ENCODE measurements at places on chromosomes 6 and 20.

- DNase-seq: no peak
These were observed 16.5 kb upstream of the SPDEF start for GRCh38 chr6:34572585-34572984.

GRCh38 chr20:6870559-6870958, 103.1 kb downstream of the BMP2 start:
- no peak for DNase-seq

DNA sequence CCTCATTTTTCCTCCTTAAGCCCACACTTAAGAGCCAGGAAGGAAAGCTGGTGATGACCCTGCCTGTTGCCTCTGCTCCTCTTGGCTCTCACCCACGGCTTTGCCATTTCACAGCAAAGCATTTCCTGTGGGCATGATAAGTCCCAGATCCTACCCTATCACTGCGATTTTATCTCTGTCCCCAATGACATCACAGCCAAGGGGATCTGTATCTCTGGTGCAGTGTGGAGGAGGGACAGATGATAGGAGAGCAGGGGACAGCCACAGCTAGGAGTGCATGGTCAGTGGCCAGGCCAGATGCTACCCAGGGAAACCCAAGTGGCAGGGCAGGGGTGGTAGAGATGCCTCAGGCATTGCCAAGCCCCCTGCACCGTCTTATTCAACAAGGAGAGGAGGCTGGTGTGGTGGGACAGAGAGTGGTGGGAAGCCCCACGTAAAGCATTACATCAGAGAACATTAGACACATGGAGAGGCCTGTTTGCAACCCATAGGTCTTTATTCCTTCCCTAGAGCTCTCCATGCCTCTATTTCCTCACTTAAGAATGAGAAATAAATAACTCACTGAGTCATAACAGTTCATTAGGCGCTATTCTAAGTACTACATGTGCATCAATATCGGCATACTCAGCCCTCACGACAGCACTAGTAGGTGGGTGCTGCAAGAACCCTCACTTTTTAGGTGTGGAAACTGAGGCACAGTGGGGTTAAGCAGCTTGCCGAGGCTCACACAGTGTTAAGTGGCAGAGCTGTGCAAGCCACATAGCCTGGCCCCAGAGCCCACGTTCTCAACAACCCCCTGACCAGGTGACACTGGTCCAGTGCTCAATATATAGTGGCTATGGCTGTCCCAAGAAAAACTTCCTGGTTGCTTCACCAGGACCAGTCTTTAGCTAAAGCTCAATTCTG, 4.6 kb downstream of the TFEB start:
- DNase-seq: no peak

DNA sequence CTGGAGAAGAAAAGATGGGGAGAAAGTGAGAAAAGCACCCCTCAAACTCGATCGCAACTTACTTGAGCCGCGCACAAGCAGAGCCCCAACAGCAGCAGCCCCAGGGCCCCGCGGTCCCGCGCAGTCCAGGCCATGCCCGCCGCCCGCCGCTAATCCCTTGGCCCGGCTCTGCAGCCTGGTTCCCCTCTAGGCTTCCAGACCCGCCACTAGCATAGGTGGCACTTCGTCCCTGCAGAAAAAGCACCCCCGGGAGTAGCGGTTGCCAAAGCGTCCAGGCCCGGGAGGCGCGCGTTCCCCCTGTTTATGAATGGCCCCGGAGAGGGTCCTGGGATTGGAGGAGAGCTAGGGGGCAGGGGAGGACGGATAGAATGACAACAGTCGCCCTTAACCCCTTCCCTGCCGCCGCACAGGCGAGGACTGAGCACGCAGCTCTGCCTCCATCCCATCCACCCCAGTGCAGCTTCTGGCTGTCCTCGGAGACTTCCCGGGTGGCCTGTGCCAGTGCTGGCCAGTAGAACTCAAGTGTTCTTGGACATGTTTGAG, 19.9 kb downstream of the COL9A1 start:
- no peak for DNase-seq

GRCh38 chr20:41375846-41376245, 9.2 kb upstream of the EMILIN3 start:
- no peak for DNase-seq

- no peak for DNase-seq
These were observed 21.6 kb downstream of the TFAP2B start for GRCh38 chr6:50840112-50840810.

DNA sequence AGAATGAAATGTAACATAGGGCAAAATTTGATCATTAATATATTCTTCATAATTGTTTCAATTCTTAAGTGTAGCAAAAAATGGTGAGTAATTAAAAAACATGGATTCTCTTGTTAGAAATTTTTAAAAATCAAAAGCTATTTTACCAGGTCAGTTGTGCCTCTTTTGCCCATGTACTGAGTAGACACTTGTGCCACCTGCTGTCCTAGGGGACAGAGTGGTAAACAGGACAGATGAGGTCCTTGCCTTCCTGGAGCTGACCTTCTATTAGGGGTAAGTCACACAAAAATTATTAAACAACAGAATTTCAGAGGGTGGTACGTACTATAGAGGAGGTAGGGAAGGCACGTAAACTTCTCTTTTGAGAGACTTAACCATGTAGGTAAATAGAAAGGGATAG, 6.5 kb downstream of the RNF24 start:
- no peak for DNase-seq

GRCh38 chr20:14883324-14883723, 545.9 kb upstream of the FLRT3 start:
- no peak for DNase-seq

GRCh38 chr20:34996243-34997028, 40.8 kb downstream of the MYH7B start:
- no peak for DNase-seq

GRCh38 chr6:33709605-33710295, 1.8 kb downstream of the UQCC2 start:
- no peak for DNase-seq

GRCh38 chr20:10673176-10673841, 490 bp downstream of the JAG1 start:
- no peak for DNase-seq

- DNase-seq: no peak
These were observed 60.2 kb upstream of the ZFP64 start for GRCh38 chr20:52251827-52252226.

DNA sequence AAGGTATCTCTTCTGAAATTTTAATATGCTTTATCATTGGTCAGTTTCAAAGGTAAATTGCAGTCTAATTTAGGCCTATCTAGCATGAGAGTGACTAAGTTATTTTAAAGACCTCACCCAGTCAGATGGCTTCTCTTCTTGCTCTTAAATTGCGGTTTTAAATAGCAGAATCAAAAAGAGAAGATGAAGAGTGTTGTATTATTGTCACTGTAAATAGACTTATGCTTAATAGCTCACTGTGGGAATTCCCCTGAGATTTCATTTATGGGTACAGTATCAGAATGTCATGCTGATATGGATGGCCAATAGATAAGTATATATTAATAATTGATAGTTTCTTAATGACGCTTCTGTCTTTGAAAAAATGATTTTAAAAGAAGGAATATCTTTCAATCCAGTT, 35.7 kb downstream of the AIG1 start:
- DNase-seq: no peak

- DNase-seq: no peak
These were observed 218.8 kb downstream of the ESR1 start for GRCh38 chr6:152026291-152026690.

- no peak for DNase-seq
These were observed 975 bp downstream of the SIRT5 start for GRCh38 chr6:13575377-13575775.

GRCh38 chr6:168533414-168533813, 92.4 kb downstream of the SMOC2 start:
- DNase-seq: no peak

- DNase-seq: no peak
These were observed 17.7 kb downstream of the DUSP22 start for GRCh38 chr6:309947-310346.

DNA sequence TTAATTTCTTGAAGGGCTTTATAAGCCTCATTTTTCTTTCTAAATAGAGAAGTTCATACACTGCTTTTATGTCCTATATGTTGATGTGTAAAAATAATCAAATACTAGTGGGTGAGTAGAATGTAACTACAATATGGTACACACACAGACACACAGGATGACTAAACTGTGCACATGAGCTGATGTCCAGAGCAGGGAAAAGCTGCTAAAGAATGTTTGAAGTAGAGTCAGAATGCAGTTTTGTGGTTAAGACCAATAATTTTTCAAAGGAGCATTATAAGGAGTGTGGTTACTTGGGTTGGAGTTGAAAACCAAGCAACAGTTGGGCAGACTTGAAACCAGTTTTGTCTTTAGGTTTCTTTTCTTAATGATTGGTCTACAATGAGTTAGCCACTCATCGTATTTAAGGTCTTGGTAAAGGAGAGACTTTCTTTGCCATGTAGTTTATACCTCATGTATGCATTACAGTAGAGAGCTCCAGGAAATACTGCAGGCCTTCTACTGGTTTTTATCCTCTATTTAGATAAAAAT, 196.6 kb downstream of the ESR1 start:
- no peak for DNase-seq

DNA sequence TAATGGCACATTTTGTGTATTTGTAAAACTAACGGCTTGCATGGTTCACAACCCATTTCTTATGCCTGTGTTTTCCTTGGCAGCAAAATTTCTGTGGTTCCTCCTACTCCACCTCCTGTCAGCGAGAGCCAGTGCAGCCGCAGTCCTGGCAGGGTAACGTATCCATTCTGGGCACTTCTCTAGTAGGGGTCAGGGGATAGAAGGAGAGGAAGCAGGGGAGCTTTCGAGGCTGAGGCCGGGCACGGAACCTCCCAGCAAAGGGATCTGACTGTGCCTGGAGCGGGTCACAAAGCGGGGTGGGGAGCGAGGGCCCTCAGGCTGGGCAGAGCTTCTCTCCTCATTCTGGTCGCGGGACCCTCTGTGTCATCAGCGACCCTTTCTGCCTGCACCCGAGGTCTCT, 58.4 kb downstream of the SYTL3 start:
- no peak for DNase-seq

DNA sequence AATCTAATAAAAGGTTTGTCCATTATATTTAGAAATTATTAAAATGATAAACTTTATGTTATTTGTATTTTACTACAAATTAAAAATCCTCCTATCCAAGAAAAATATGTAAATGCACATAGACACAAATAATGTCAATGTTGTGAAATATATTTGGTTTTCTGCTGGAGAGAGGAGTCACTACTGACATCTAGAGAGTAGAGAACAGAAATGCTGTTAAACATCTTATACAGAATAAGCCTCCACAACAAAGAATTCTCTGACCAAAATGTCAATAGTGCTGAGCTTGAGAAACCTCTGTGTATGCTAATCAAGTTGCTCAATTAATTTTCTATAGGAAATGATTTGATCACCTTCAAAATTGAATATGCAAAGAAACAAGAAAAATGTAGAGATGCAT, 12.4 kb downstream of the HTR1B start:
- no peak for DNase-seq
